ENCODE measurements at places on chromosomes 6 and 20. TPM values are rescaled to one million over a fixed set of nuclear protein-coding genes. Genes with fewer than 3 reads are reported as not detected.

The FAM83B gene
- 3.9 TPM for total RNA-seq

The DNAAF9 gene
- total RNA-seq: 8.1 TPM

The TAB2 gene
- total RNA-seq: 45.3 TPM

The PPP1R3G gene
- 0.48 TPM for total RNA-seq

The LCA5 gene
- 3.6 TPM for total RNA-seq

The PTPRK gene
- total RNA-seq: 44.8 TPM

The DSP gene
- 77.0 TPM for total RNA-seq

The SMAP1 gene
- 27.6 TPM for total RNA-seq

The PAK5 gene
- total RNA-seq: 0.53 TPM

The C20orf144 gene
- 0.21 TPM for total RNA-seq

The C6orf141 gene
- 14.4 TPM for total RNA-seq

The NXT1 gene
- total RNA-seq: 18.8 TPM

The MOG gene
- total RNA-seq: 1.2 TPM

The FERMT1 gene
- total RNA-seq: 17.6 TPM

The TSPO2 gene
- not detected for total RNA-seq

The ASIP gene
- not detected for total RNA-seq

GRCh38 chr20:62977613-62978560 is 25.4 kb downstream of the SLC17A9 start:
- DNase-seq: no peak

GRCh38 chr6:33375143-33375671 is 16.4 kb upstream of the KIFC1 start:
- DNase-seq: no peak

GRCh38 chr20:50992733-50993457 is 30.0 kb downstream of the KCNG1 start:
- peak; percentile 74 for DNase-seq

- no peak for DNase-seq
Measured at GRCh38 chr20:57038608-57039440, 227.6 kb downstream of the BMP7 start.

DNA sequence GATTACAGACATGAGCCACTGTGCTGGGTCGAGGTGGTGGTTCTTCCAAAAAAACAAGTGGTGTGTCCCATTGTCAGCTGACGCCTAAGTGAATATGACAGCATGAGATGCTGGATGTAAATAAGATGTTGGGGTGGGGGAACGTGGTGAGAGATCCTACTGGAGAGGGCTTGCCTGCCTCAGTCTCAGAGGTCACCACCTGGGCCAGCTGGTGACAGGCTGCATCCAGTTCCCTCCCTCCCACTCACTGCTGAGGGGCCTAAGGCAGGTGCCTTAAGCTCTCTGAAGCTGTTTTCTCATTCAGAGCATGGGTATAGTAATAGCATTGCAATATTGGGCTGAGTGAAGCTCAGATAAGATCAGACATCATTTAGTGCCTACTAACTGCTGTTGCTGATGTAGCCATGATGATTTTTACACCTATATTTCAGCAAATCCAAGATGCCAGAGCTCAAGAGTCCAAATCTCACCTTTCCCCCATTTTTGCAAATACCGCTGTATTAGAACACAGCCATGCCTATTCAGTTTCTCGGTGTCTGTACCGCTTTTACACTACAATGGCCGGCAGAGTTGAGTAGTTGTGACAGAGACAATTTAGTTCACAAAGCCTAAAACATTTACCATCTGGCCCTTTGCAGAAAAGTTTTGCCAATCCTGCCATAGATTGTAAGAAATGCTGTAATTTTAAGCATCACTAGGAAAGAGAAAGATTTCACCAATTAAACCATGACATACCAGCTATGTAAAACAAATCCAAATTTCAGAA is 171.3 kb downstream of the ANKRD60 start:
- no peak for DNase-seq

GRCh38 chr20:40008177-40008576 is 680.9 kb downstream of the MAFB start:
- DNase-seq: no peak

DNA sequence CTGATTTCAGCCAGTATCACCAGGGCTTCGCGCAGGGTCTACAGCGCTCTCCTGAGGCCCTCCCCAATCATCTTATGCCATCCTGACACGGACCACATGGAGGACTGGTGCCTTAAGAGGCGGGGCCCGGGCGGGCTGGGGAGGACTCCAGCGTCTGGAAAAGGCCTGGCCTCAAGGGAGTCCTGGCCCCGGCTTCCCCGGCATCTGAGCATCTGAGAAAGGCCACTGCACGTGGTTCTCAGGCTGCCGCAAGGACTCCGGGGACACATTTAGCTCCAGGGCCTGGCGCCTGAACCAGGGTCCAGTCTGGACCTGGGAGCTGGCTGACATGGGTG is 21.4 kb downstream of the BHLHE23 start:
- DNase-seq: no peak

GRCh38 chr6:69795469-69796072 is 1.2 kb downstream of the LMBRD1 start:
- no peak for DNase-seq

DNA sequence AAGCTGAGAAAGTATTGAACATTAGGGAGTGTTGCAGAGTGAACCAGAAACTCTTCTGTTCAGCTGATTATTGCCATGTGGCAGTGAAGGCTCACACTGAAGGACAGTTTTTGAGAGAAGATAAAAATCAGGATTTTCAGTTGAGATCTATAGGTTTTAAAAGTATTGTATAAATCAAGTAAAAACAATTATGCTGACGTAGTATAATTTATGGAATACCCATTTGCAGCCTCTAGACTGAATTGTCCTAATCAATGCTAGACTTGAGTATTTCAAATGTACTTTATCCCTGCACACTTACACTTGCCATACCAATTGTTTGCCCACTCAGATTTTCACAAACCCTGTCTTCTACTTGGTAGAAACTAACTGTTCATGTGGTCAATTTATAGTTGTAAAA is 245.8 kb downstream of the FRK start:
- no peak for DNase-seq

DNA sequence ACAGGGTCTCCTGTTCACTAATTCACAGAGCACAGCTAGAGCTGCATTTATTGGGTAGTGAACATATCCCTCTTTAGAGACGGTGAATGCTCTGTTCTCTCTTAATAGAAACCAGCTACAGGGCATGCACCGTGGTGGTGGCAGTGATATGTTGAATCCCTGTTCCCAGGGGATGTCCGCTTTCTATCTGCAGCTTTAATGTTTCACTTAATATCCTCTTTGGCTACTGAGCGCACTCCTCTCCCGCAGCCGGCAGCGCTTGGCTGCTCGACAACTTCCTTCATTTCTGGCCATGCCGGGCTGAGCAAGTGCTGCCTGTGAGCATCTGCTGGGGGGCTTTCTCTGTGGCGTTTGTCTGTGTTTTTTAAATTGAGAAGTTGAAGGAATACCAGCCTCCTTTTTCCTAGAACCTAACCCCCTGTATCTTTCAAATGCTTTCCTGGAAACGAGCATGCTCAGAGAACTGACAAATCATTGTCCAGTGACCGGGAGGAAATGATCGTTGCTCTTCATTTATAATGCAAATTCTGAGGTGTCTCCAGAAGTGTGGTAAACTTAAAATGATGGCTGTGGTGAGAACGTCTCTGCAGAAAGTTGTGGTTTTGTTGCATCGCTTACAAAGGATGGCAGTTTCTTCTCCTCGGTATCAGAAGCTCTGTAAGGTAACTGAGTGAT is 297.9 kb downstream of the UTRN start:
- peak; percentile 12 for DNase-seq

- no peak for DNase-seq
Measured at GRCh38 chr6:42210551-42210950, 7.1 kb downstream of the MRPS10 start.

- no peak for DNase-seq
Measured at GRCh38 chr6:43804550-43805223, 34.7 kb downstream of the VEGFA start.

- DNase-seq: peak; percentile 57
Measured at GRCh38 chr6:7052443-7053011, 55.2 kb upstream of the RREB1 start.

GRCh38 chr6:140636271-140636907 is 1261.9 kb upstream of the CITED2 start:
- no peak for DNase-seq

- DNase-seq: no peak
Measured at GRCh38 chr6:68826501-68826900, 191.4 kb downstream of the ADGRB3 start.

- DNase-seq: no peak
Measured at GRCh38 chr20:43191143-43191542, 1.4 kb upstream of the PTPRT start.

DNA sequence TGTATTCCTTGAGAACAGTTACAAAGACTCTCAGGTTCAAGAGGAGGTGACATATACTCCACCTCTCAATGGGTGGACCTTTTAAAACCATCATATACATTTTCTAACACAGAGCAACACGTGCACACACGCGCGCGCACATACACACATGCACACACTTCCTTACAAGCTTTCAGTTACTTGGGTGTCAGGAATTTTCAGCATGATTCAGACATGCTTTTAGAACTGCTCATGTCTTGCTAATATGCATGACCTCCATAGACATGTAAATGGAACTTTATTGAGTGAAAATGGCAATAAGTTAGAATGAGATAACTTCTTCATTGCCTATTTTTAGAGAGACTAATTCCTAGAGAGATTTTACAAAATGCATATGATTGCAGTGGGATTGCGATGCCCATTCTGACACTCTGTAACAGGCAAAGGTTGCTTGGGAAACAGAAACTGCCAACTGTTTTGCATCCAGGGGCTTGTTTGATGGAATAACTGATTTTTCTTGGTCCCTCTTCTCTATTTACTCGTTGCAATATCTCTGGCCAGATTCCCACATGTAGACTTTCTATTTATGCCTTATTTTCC is 531.4 kb upstream of the RNF217 start:
- DNase-seq: no peak

DNA sequence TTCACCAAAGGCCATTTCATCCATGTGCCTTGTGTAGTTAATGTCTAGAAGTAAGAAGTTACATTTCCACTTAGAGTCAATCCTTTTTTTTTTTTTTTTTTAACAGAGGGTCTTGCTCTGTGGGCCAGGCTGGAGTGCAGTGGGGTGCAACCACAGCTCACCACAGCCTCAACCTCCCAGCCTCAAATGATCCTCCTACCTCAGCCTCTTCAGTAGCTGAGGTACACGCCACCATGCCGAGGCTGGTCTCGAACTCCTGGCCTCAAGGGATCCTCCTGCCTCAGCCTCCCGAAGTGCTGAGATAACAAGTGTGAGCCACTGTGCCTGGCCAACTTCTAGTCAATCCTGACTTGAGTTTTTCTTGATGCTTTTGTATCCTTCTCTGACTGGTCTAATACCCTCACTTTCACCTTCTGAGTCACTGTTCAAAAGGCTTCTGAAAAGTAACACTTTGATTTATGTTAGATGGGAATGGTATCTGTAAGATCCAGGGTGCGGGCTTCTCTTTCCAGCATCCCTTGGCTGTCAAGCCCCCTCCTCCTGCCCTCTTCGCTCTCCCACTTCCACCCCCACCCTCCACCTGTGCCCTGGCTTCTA is 22.1 kb downstream of the TRAM2 start:
- no peak for DNase-seq

- no peak for DNase-seq
Measured at GRCh38 chr6:116210750-116211425, 43.0 kb downstream of the TSPYL4 start.

DNA sequence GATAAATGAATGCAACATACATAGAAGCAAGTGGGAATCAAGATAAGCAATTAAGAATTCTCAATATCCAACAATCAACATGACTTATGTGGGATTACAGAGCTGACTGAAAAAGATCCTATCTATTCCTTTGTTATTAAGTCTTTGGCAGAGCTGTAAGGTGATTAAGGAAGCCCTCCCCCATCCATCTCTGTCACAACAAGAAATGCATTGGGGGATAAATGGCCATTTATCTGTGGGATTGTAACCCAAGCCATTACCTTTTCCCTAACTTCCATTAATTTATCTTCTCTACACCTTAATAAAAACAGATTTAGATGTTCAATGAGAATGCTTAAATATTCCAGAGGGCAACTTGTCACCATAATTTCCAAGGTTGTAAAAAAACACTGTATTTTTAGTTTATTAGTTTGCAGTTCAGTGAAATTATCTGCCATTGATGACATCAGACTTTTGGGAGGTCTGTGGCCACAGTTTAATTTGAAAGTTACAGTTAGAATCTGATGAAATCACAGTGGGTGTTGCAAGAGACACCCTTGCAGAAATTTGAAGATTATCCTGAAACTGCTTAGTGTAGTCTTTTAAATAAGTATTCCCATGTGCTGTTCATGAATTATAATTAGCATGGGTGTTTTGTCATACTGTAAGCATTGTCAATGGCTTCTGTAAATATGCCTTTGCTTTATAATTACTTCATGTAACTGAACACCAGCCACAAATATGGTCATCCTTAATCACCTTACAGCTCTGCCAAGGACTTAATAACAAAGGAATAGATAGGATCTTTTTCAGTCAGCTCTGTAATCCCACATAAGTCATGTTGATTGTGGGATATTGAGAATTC is 49.4 kb upstream of the FYN start:
- no peak for DNase-seq

GRCh38 chr20:51525241-51526105 is 17.0 kb downstream of the NFATC2 start:
- no peak for DNase-seq

DNA sequence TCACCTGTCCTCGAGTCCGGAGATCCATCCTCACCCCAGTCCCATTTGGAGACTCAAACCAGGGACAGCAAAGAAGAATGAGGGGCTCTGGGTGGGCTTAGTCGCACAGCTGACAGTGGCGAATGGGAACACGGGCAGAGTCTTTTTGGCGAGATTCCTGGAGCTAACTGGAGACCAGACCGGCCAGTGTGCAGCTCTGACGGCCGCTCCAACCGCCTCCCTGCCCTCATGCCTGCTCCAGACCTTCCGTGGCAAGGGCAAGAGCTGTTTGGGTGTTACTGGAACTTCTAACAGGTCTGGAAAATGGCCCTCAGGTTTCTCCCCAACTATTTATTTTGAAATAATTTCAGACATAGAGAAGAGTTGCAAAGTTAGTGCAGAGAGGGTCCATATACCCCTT is 75.6 kb downstream of the IRF4 start:
- DNase-seq: no peak

- no peak for DNase-seq
Measured at GRCh38 chr6:85494547-85495536, 45.0 kb downstream of the NT5E start.

DNA sequence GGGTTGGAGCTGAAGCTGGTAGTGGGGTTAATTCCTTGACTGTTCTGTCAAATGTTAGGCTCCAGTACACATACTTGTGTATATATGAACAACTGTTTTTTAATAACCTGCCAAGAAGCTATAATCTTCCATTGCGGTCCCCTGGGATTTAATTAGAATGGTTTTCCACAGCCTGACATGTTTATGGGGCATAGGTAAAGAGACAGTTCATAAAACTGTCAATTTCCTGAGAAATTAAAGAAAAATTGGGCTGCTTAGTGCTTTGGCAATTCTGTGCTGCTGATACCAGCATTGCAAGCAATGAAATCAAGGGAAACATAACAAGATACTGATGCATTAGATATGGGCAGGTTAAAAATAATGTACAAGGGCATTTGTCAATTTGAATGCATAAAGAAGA is 314.1 kb upstream of the SLC35B3 start:
- no peak for DNase-seq

GRCh38 chr6:145161501-145161900 is 573.8 kb downstream of the EPM2A start:
- no peak for DNase-seq

GRCh38 chr20:61082720-61083119 is 169.3 kb upstream of the CDH4 start:
- DNase-seq: no peak

Data from WTC11 (cell line).